ENCODE measurements at places on chromosomes 1 and 21. TPM values are rescaled to one million over a fixed set of nuclear protein-coding genes. Genes with fewer than 3 reads are reported as not detected.

GRCh38 chr21:17454315-17455027 lies 58.4 kb upstream of the CXADR start:
- no peaks in the 10 kb centered on the region for H3K27me3 ChIP-seq
- no peaks in the 10 kb centered on the region for H3K36me3 ChIP-seq
- DNase-seq: peak; percentile 92
- H3K4me1 ChIP-seq: peaks cover 3% of the 10 kb centered on the region

GRCh38 chr1:39981945-39982344 lies 27.0 kb downstream of the MFSD2A start:
- peaks cover 2% of the 10 kb centered on the region for H3K4me1 ChIP-seq
- no peak overlapping the region for H3K4me3 ChIP-seq
- no peaks in the 10 kb centered on the region for H3K36me3 ChIP-seq
- no peak overlapping the region for H3K27ac ChIP-seq

The RAB3B gene
- 91.9 TPM for total RNA-seq

DNA sequence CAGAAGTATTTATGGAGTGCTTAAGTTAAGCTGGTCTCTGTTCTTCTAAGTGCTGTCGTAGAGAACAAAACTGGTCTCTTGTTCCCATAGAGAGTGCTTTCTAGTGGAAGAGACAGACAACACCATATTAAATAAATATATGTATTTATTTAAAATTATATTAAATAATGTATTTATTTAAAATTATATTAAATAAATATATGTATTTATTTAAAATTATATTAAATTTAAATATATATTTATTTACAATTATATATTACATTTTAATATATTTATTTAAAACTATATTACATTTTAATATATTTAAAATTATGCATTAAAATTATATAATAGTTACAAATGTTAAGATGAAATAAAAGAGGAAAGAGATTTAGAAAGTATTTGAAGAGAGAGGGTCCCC lies 175.5 kb upstream of the OLFM3 start:
- no peak overlapping the region for H3K27ac ChIP-seq
- no peaks in the 10 kb centered on the region for H3K27me3 ChIP-seq
- H3K4me3 ChIP-seq: no peak overlapping the region
- DNase-seq: no peak
- H3K36me3 ChIP-seq: no peaks in the 10 kb centered on the region
- no peaks in the 10 kb centered on the region for H3K4me1 ChIP-seq

DNA sequence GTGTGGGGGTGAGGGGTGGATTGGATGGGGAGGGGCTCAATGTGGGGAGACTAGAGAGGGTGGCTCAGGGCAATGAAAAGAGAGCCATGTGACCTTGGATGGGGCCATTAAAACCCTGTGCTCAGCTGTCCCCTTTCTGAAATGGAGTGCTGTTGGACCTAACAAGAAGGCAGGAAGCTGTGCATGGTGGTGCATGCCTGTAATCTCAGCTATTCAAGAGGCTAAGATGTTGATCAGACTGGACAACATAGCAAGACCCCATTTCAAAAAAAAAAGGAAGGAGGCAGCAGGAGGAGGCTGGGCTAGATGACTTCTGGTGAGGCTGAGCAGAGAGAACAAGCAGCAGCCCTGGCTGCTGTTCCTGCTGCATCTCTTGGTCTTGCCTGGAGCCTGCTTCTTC lies 7.0 kb downstream of the OPRD1 start:
- H3K27ac ChIP-seq: no peak overlapping the region
- peaks cover 58% of the 10 kb centered on the region for H3K27me3 ChIP-seq
- no peaks in the 10 kb centered on the region for H3K4me1 ChIP-seq
- DNase-seq: no peak
- H3K36me3 ChIP-seq: no peaks in the 10 kb centered on the region
- no peak overlapping the region for H3K4me3 ChIP-seq

DNA sequence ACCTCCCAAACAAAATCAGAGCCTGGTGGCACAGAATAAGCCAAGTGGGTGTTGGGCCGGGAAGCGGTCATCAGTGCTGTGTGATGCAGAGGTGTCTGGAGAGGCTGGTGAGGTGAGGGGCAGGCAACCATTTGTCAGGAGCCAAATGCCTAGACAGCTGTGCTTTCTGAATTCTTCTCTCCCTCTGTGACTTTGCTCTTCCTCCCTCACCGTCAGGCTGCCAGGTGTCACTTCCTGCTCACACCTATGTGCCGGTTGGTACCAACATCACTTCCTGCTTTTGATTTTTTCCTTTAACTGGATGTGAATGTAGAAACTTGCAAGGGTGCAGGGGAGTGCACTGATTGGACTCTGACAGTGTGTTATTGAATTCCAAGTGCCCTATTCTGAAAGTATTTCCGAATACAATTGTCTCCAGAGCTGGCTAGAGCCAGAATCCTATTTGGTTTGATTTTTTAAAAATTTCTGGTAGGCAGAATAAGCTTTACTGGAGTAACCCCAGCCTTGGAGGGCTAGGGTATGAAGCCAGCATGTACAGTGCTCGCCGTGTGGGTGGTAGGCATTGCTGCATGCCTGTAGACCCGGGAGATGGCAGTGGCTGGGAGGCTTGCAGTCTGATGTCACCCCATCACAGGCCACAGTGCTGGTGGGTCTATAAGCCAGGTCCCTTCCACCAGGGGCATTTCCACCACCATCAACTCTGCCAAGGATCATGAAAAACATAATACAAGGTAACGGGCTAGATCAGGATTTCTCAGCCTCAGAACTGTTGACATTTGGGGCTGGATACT lies 210.9 kb downstream of the KAZN start:
- no peak for DNase-seq
- H3K36me3 ChIP-seq: no peaks in the 10 kb centered on the region
- H3K4me1 ChIP-seq: no peaks in the 10 kb centered on the region
